ENCODE measurements at places on chromosomes 12 and 14. TPM values are rescaled to one million over a fixed set of nuclear protein-coding genes. Genes with fewer than 3 reads are reported as not detected.

DNA sequence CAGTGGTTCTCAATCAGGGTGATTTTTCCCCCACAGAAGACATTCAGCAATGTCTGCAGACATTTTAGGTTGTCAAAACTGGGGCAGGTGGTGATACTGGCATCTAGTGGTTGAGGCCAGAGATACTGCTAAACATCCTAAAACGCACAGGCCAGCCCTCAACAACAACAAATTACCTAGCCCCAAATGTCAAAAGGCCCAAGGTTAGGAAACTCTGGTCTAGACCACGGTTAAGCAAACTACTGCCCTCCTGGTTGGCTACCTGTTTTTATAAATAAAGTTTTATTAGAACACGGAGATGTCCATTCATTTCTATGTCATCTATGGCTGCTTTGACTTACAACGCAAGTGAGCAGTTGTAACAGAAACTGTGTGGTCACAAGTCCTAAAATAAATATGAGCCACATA is 186.7 kb downstream of the EFCAB11 start:
- DNase-seq = no peak

- no peak for DNase-seq
Observed at GRCh38 chr14:61615743-61616523, 79.4 kb upstream of the HIF1A start.

DNA sequence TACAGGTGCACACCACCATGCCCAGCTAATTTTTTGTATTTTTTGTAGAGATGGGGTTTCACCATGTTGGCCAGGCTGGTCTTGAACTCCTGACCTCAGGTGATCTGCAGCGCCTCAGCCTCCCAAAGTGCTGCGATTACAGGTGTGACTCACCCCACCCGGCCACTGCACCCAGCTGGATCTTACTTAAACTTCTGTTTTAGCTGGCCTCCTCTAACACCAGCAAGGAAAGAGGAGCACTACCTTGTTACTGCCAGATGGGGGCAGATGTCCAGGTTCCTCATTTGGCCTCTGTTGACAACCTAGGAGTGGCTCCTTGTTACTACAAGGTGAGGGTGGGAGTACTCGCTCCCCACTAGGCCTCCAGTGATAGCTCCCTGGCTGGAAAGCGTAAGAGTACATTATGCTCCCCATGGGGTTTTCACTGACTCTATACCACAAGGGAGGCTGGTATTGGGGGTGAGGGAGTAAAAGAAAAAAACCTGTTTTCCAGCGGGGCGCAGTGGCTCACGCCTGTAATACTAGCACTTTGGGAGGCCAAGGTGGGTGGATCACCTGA is 13.2 kb upstream of the ARF6 start:
- DNase-seq = no peak

Gene TESPA1
- total RNA-seq = 0.80 TPM

Gene SLCO1B1
- not detected for total RNA-seq

DNA sequence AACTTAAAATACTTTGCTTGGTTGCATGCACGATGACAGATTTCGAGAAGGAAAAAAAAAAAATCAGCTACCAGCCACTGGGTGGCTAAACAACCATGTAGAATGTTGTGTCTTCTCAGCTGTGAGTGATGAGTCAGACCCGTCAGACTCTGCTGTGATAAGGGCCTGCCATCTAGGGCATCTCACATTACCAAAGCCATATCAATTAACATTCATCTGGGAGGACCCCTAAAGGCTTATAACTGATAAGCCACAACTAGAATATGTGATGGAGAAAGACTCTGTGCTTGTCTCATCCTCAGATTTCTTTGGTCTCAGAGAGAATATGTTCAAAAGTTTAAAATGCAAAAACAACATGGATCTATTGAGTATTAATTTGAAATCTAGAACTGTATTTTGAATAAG is 111.5 kb downstream of the PAX9 start:
- DNase-seq = no peak

DNA sequence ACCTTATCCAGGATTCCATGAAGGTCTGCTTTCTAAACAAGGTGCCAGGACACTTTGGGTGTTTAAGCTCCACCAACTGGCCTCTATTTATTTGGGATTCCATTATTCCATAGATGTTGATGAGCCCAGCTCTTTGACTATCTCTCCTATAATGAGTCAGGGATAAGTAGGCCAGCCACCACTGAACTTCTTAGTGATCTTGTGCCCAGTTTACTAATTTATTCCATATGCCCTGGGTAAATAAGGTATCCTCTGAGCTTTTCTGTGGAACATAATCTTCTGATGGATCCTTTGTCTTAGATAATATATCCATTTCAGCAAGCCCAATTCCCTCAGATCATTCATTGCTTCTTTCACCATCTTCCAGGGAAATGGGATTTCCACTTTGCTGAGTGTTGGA is 535.0 kb downstream of the FOXG1 start:
- DNase-seq = no peak

Gene ZBTB1
- total RNA-seq = 33.4 TPM

DNA sequence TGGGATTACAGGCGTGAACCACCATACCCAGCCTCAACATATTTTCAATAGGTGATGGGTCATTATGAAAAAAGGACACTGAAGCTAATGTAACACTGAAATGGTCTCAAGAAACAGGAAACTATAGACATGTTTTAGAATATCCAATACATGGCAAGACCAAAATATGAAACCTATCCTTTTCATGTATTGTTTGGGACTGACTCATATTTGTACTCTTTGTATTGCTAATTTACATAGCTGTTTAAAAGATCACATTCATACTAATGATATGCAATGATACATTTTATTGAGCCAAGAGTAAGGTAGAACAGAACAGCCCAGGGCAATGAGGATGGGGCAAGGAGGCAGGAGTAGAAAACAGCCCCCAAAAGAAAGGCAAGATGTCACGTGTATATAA is 32.6 kb downstream of the RESF1 start:
- DNase-seq = no peak

Gene TC2N
- 35.1 TPM for total RNA-seq

Gene MYF6
- not detected for total RNA-seq

DNA sequence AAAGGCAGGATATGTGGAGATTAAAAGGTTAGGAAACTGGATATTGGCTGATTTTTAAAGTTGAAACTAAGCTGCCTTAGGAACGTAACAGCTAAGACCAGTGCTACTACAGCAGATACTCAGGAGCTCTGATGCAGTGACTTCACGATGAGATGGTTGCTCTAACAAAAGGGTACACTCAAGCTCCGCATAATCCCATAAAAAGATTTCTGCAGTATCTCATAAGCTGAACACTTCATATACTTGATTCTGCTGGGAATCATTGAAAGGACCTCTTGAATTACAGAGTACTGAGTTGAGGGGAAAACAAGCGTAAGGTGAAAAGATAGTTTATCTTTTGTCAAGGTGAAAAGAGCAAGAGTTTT is 3.7 kb downstream of the RNF10 start:
- DNase-seq = no peak

DNA sequence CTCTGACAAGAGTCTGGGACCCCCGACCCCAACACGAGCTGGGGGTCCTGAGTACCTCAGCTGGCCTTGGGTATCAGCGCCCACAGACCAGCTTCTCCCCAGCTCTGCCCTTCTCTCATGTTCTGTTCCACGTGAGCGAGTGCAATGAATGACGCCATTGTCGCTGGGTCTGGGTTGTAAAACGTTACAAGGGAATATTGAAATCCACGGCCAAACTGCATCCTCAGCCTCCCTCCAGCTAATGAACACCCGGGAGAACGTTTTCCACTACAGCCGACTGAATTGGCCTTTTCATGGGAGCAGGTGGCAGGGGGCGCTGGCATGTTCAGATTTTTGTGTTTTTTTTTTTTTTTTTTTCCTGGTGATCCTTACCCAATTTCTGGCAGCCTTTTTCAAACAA is 34.7 kb downstream of the TBX5 start:
- no peak for DNase-seq

GRCh38 chr12:76002598-76003354 is 28.8 kb downstream of the PHLDA1 start:
- no peak for DNase-seq

- no peak for DNase-seq
Observed at GRCh38 chr14:95204705-95205104, 47.4 kb upstream of the DICER1 start.

Gene MYH7
- not detected for total RNA-seq

Gene CSRP2
- 24.4 TPM for total RNA-seq

DNA sequence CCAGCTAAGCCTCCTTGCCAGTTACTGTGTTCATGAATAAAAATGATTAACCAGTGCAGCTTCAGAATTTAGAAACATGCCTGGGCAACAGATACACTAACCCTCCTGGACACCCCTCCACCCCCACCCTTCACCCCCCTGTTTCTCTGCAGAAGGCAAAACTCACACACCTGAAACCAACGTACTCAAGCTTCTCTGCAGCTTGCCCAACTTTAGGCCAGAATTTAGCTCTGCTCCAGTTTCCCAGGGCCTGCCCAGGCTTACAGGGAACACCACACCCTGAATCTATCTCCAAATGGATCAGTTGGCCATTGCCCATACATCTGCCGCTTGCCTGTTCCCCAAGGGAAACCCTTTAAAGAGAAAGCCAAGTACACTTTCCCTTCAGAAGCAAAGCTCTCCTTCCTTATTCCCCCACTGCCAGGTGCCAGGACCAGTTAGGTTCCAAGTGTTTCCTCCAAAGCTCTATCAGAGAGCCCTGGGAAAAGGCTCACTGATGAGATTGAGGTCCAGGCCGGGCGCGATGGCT is 1.8 kb upstream of the SPPL3 start:
- DNase-seq = no peak

Gene ZDHHC22
- not detected for total RNA-seq

- no peak for DNase-seq
Observed at GRCh38 chr14:24483604-24484252, 24.3 kb downstream of the CMA1 start.

DNA sequence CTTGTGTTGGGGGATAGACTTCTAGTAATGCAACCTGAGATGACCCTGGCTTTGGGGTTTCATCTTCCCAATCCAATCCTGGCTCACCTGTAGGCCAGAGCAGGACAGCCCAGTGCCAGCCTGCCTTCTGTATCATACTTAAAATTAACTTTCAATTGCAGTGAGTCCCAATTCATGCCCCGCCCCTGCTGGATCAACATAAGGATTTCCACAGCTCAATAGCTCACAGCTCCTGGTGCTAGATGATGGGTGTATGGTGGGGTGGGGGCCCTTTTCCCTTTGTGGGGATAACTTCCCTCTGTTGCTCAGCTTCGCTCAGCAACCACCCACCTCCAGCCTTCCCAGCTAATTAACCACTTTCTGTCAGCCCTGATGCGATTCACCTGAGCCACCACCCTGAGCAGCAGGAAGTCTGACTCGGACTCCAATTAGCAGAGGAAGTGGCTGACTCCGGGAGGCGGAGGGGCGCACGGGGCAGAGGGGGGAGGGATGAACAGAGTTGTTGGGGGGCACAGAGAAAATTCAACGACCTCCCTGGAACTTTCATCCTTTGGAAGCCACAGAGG is 24.3 kb upstream of the CHGA start:
- no peak for DNase-seq

Gene GLS2
- total RNA-seq = 8.4 TPM

Gene BMAL2
- 11.6 TPM for total RNA-seq

Gene RNASE4
- total RNA-seq = 84.2 TPM

GRCh38 chr12:31797230-31797872 is 68.5 kb upstream of the AMN1 start:
- no peak for DNase-seq

Gene FRMD6
- 138 TPM for total RNA-seq

DNA sequence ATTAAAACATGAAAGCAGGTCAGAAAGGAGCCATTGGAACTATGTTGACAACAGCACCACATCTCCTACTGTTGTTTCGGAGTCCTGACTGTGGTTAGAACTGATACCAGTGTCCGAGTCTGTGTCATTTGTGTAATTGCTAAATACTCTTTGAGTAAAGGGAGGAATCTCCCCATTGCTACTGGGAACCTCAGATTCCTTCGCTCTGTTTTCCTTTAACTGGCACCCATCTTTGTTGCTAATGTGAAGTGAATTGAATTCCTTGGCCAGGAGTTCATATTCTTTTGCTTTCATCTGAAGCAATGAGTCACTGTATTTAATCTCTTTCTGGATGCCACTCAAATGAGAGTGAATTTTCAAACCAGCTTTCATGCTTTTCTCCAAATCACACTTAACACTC is 31.5 kb downstream of the RASSF9 start:
- no peak for DNase-seq

- no peak for DNase-seq
Observed at GRCh38 chr12:31796270-31796951, 67.6 kb upstream of the AMN1 start.

DNA sequence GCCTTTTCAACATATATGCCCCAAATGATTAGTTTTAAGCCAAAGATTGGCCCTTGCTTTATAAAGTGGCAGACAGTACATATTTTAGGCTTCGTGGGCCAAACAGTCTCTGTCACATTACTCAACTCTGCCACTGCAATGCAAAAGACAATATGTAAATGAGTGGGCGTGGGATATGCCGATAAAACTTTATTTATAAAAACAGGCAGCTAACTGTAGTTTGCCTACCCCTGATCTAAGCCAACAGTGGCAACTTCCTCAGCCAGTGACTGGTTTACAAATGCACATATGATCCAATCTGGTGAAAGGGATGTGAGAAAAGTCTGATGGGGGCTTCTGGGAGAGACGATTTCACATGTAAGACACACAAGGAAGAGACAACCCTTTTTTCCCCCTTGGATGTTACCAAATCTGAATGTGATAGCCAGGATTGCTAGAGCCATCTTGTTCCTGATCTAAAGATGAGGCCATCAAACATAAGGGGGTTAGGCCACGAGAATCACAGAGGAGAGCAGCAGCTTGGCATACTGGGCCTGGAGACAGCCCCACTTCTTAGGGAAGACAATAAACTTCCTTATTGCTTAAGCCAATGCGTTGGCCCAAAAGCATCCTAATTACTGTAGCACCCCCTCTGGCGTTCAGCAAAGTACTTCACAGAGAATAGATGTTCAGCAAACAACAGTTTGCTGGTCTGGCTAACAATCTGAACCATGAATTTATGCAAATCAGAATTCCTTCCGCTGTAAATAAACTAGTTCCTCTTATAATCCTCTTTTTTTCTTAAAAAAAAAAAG is 75.2 kb upstream of the TMCC3 start:
- no peak for DNase-seq

Gene NRL
- total RNA-seq = 2.9 TPM

DNA sequence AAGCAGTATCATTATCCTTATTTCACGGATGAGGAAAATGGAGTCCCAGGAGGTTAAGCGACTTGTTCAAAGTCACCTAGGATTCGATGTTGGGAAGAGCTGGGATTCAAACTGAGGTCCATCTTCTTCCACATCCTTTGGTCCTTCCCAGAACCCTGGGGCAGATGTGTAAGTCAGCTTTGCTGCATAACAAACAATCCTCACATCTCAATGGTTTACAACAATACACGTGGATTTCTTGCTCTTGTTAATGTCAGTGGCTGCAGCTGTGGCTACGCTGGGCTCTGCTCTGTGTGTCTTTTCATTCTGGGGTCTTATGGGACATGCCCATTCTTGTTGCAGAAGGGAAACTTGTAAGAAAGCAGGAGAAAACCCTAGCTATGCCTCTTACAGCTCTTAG is 26.3 kb upstream of the PPP1CC start:
- no peak for DNase-seq

GRCh38 chr14:95645389-95645996 is 40.7 kb upstream of the TCL1B start:
- DNase-seq = no peak

Gene TNFAIP2
- total RNA-seq = 23.3 TPM

Gene RGS6
- 4.4 TPM for total RNA-seq

- DNase-seq = no peak
Observed at GRCh38 chr12:98437806-98438595, 77.4 kb upstream of the TMPO start.

Gene E2F7
- total RNA-seq = 1.6 TPM

Gene CAPZA3
- not detected for total RNA-seq

GRCh38 chr14:36855396-36855795 is 193.7 kb downstream of the PAX9 start:
- no peak for DNase-seq
